ENCODE measurements at places on chromosomes 3 and 15.

DNA sequence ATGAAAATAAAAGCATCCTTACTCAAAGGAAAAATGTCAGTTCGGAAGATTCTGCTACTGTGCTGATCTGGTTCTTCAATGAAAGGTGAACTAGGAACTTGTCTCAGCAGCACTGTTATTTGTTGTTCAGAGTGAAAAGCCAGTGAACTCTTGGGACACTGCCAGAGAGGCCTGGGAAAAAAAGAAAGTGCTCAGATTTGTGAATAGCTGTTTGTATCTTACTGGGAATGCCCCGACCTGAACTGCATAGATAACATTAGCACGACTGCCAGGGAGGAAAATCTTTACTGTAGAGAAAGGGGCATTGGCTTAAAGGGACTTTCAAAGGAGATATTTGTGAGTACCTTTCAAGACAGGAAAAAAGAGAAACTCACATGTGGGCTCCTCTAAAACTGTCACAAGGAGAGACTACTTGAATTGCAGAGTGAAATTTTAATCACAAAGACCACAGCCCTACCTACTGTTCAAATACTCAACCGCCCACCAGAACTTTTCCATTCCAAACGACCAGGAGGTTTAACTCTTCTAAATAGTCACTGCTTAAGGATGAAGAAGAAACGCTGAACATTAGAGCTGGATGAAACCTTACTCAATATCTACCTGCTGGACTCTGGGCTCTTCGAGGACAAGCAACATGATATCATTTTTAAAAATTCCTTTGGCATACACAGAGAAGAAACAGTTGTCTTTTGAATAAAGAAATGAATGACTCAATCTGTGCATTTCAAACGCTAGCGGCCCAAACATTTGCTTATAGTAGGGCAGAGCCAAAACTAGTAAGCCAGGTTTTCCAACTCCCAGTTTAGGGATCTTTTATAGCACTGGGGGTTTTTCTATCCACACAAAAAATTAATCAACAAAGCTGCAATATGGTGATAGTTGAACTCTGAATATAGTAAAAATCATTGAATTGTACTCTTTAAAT lies 13.4 kb downstream of the TAMM41 start:
- no peak overlapping the region for H3K27ac ChIP-seq
- no peaks in the 10 kb centered on the region for H3K27me3 ChIP-seq
- no peak overlapping the region for H3K4me3 ChIP-seq
- H3K4me1 ChIP-seq: peaks cover 3% of the 10 kb centered on the region

DNA sequence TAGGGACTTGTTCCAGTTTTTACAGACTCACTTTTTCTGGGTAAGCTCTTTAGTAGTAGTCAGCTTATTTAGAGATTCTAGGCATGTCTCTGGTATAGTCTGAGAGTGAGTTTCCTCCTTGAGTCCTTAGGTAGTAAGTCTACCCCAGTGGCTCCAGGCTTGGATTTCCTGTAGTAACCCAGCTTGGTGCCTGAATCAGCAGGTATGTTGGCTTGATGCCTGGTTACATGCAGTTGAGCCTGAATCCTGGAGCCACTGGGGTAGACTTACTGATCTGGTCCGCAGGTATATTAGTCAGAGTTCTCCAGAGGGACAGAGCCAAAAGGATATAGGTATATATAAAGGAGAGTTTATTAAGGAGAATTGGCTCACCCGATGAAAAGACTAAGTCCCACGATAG lies 85.8 kb upstream of the RBMS3 start:
- no peak overlapping the region for H3K4me3 ChIP-seq
- no peaks in the 10 kb centered on the region for H3K4me1 ChIP-seq
- H3K27me3 ChIP-seq: no peaks in the 10 kb centered on the region
- H3K27ac ChIP-seq: no peak overlapping the region
- DNase-seq: no peak

- H3K27me3 ChIP-seq: no peaks in the 10 kb centered on the region
- H3K27ac ChIP-seq: no peak overlapping the region
- H3K4me1 ChIP-seq: no peaks in the 10 kb centered on the region
Measured at GRCh38 chr3:28835751-28836150, 445.1 kb upstream of the RBMS3 start.

DNA sequence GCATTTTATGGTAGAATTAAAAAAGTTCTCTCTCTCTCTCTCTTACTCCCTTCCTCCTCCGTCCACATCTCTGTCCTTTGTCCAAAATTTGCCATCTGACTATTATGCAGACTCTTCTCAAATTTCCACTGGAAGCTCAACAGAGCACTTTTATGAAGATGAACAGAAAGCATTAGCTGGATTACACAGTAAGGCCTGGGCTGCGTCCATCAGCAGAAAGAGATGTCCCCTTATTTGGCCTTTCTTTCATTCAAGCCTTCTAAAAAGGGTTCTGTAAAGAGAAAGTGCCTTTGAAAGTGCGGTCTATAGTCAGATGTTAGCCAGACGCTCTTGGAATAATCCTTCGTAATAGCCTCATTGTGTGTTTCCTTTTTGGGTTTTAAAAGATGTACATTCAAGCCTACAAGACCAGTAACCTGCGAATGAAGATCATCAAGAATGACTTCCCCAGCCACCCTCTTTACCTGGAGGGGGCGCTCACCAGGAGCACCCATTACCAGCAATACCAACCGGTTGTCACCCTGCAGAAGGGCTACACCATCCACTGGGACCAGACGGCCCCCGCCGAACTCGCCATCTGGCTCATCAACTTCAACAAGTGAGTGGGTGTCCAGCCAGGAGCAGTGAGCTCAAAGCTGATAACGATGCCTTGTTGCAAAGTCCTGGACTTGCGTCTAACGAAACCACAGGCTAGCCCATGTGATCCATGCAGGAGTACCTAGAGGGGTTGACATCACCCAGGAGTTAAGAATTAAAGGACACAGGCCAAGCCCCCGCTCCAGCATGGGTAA lies 53.1 kb downstream of the MESD start:
- H3K4me1 ChIP-seq: no peaks in the 10 kb centered on the region
- H3K27ac ChIP-seq: no peak overlapping the region

- no peak overlapping the region for H3K27ac ChIP-seq
- no peaks in the 10 kb centered on the region for H3K4me1 ChIP-seq
- no peaks in the 10 kb centered on the region for H3K36me3 ChIP-seq
- H3K4me3 ChIP-seq: no peak overlapping the region
Measured at GRCh38 chr3:186653984-186654383, 11.8 kb upstream of the HRG start.

GRCh38 chr3:48571938-48572337 lies 8.4 kb upstream of the UCN2 start:
- H3K4me3 ChIP-seq: no peak overlapping the region
- no peak for DNase-seq
- H3K4me1 ChIP-seq: no peaks in the 10 kb centered on the region

DNA sequence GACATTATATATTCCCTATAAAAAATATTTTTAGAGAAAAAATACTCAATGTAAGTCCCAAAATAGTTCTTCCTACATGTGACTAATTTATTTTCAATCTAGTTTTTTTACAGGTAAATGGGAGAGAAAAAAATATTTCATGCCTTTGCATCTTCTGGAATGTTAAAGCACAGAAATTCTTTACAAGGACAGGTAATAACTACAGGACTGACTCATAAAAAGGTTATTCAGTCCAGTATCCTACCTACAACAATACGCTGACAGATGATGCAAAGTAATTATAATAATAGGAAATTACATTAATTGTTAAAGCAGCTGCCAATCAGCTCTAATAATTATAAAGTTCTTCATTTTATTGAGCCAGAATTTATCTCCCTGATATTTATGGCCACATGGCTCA lies 147.5 kb downstream of the MYO9A start:
- no peaks in the 10 kb centered on the region for H3K36me3 ChIP-seq
- DNase-seq: no peak
- no peak overlapping the region for H3K27ac ChIP-seq
- no peak overlapping the region for H3K4me3 ChIP-seq
- no peaks in the 10 kb centered on the region for H3K4me1 ChIP-seq
- no peaks in the 10 kb centered on the region for H3K27me3 ChIP-seq

DNA sequence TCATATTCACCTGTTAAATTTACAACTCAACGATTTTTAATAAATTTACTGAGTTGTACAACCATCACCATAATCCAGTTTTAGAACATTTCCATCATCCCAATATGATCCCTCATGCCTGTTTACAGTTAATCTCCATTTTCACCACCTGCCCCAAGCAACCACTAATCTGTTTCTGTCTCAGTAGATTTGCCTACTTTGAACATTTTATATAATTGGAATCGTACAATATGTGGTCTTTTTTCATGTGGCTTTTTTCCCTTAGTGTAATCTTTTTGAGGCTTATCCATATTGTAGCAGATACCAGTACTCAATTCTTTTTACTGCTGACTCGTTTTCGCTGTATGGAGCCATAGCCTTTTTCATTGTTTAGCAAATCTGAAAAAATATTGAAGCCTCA lies 123.3 kb upstream of the STT3B start:
- H3K36me3 ChIP-seq: no peaks in the 10 kb centered on the region
- H3K4me1 ChIP-seq: no peaks in the 10 kb centered on the region
- no peak for DNase-seq
- no peak overlapping the region for H3K4me3 ChIP-seq
- H3K27ac ChIP-seq: no peak overlapping the region

DNA sequence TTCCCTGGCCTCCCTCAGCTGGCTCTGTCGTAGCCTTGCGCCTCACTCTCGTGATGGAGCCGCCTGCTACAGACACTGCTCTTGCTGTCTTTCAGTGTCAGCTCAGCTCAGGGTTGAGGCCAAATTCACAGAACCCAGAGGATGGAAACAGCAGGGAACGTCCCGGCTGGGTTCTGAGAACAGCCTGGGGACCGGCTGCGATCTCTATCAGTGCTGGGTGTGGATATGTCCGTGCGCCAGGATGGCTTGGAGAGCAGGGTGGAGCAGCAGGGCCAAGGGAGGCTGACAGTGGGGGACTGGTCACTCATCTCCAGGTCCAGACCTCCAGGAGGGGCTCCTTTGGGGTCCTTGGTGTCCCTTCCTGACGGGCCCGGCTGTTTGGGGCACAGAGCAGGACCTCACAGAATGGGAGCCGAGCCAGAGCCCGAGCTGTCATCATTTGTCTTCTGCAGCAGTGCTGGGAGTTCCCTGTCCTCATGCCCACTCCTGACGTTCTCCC lies 18.4 kb downstream of the KLF15 start:
- H3K36me3 ChIP-seq: no peaks in the 10 kb centered on the region
- no peaks in the 10 kb centered on the region for H3K27me3 ChIP-seq
- no peak overlapping the region for H3K27ac ChIP-seq
- H3K4me1 ChIP-seq: peaks cover 7% of the 10 kb centered on the region
- H3K4me3 ChIP-seq: no peak overlapping the region

GRCh38 chr15:85492406-85492805 lies 112.0 kb downstream of the AKAP13 start:
- peaks cover 10% of the 10 kb centered on the region for H3K36me3 ChIP-seq
- no peaks in the 10 kb centered on the region for H3K27me3 ChIP-seq
- no peak for DNase-seq
- H3K4me1 ChIP-seq: peaks cover 8% of the 10 kb centered on the region
- H3K4me3 ChIP-seq: no peak overlapping the region

- DNase-seq: no peak
- H3K36me3 ChIP-seq: no peaks in the 10 kb centered on the region
- no peak overlapping the region for H3K27ac ChIP-seq
- H3K4me1 ChIP-seq: no peaks in the 10 kb centered on the region
Measured at GRCh38 chr3:174358252-174358651, 500.9 kb upstream of the NAALADL2 start.

DNA sequence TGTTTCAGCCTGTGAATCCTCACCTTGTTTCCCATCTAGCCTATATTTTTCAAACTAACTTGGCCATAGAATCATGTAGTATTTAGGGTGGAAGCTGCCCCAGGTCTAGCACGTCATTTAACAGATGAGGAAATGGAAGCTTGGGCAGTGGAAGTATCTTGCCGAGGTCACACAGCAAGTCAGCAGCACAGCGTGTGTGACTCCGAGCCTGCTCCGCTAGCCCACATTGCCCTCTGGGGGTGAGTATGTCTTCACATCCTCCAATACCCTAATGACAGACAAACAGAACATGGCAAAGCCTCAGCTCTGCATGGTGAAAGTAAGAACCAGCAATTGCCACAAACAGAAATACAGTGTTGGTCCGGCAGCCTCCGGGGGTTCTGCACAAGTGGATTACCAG lies 2.2 kb upstream of the CCR5 start:
- H3K4me1 ChIP-seq: no peaks in the 10 kb centered on the region
- H3K36me3 ChIP-seq: no peaks in the 10 kb centered on the region
- H3K27me3 ChIP-seq: no peaks in the 10 kb centered on the region
- no peak overlapping the region for H3K27ac ChIP-seq
- H3K4me3 ChIP-seq: no peak overlapping the region
- DNase-seq: peak; percentile 31

GRCh38 chr3:159548675-159549335 lies 439.8 kb upstream of the IL12A start:
- H3K4me1 ChIP-seq: no peaks in the 10 kb centered on the region
- no peak for DNase-seq
- no peaks in the 10 kb centered on the region for H3K27me3 ChIP-seq
- H3K4me3 ChIP-seq: no peak overlapping the region

- H3K4me3 ChIP-seq: no peak overlapping the region
- H3K4me1 ChIP-seq: peaks cover 28% of the 10 kb centered on the region
- H3K27ac ChIP-seq: no peak overlapping the region
- H3K27me3 ChIP-seq: peaks cover 6% of the 10 kb centered on the region
- no peak for DNase-seq
Measured at GRCh38 chr15:80604583-80605575, 90.2 kb upstream of the ABHD17C start.

- no peak overlapping the region for H3K4me3 ChIP-seq
- H3K27me3 ChIP-seq: no peaks in the 10 kb centered on the region
- no peaks in the 10 kb centered on the region for H3K4me1 ChIP-seq
- DNase-seq: no peak
- no peak overlapping the region for H3K27ac ChIP-seq
Measured at GRCh38 chr15:72968531-72968922, 83.7 kb upstream of the NEO1 start.

GRCh38 chr15:57053470-57053869 lies 135.0 kb downstream of the TCF12 start:
- H3K36me3 ChIP-seq: no peaks in the 10 kb centered on the region
- H3K27me3 ChIP-seq: no peaks in the 10 kb centered on the region
- H3K27ac ChIP-seq: no peak overlapping the region
- DNase-seq: no peak
- H3K4me1 ChIP-seq: peaks cover 28% of the 10 kb centered on the region
